Endothelial cell (in vitro differentiated cells): ENCODE measurements at places on chromosomes 16 and 17.

DNA sequence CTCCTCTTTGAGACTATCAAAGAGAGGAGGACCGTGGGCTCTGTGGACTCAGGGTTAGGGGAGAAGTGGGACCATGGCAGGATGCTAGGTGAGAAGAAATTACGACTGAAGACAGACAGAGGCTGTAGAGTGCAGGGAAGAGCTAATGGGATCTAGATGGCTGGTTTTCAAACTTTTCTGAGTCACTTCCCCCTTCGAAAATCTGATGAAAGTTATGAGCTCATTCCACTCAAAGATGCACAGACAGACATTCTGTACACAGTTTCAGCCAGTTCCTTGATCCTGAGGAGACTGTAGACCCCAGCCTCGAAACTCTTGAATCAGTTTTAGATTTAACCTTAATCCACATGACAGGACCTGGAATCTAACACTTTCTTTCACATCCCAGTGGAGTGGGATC lies 40.7 kb downstream of the RGS9 start:
- H3K36me3 ChIP-seq: peaks cover 4% of the 10 kb centered on the region
- DNase-seq: no peak
- H3K4me1 ChIP-seq: peaks cover 22% of the 10 kb centered on the region
- no peak overlapping the region for H3K27ac ChIP-seq
- no peak overlapping the region for H3K4me3 ChIP-seq

DNA sequence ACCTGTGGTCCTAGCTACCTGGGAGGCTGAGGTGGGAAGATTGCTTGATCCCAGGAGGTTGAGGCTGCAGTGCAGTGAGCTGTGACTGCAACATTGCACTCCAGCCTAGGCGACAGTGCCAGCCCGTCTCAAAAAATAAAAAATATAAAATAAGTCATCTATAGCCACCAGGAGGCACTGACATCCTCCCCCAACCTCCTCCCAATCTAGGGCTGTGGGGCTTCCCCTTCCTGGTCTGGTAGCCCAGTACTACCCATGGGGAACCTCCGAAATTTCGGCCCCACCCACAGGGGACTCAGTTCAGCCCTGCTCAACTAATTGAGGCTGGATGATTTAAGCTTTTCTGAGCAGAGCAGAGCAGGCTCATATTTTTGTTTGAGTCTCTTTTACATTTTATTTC lies 3.2 kb downstream of the ZSCAN10 start:
- H3K36me3 ChIP-seq: peaks cover 9% of the 10 kb centered on the region
- no peak overlapping the region for H3K4me3 ChIP-seq

DNA sequence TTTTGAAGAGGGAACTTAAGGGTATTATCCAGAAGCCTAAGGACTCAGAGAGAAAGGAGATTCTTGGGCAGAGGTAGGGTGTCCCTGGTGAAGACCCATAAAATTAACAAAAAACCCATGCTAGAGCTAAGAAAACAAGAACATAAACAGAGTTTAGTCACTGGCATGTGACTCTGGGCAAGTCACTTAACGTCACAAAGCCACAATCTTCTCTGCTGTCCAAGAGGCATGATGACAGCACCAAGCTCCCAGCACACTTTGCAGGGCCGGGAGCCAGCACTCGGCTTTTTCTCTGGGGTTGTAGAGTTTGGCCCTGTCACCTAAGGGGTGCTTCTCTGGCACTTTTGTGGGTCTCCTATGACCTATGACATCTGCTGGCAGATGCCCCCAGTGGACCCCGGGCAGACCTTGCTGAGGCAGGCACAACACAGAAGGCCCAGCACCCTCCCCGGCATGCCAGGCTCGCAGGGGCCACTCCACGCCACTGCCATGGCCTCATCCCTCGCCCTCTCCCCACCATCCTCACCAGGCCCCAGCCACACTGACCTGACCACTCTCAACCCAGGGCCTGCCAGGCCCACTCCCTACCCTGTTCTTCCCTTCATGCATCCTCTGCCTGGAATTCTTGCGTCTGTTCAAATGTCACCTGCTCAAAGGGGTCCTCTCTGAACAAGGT lies 69.8 kb downstream of the DYNLRB2 start:
- no peak overlapping the region for H3K4me3 ChIP-seq
- DNase-seq: no peak
- no peak overlapping the region for H3K27ac ChIP-seq
- peaks cover 38% of the 10 kb centered on the region for H3K36me3 ChIP-seq
- H3K27me3 ChIP-seq: peaks cover 3% of the 10 kb centered on the region

DNA sequence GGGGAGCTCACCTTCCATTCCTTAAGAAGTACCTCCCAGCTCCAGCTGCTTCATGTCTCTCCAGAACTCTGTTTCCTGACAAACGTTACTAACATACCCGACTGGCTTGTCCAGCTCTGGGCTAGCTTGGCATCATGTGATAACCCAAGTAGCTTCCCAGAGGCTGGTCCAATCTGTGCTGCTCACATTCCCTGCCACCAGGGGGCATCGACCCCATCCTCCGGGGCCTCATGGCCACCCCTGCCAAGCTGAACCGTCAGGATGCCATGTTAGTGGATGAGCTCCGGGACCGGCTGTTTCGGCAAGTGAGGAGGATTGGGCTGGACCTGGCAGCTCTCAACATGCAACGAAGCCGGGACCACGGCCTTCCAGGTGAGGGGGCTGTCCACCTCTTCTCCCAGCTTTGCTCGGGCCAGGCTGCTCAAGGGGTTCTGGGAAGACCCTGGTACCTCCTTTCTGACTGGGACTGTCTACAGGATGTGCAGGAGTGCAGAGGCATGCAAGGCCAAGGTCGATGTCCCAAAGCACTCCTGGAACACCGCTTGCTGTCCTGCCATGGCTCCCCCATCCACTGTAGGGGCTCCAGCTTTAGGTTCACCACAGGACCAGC lies 7.6 kb downstream of the EPX start:
- peaks cover 1% of the 10 kb centered on the region for H3K36me3 ChIP-seq
- H3K27me3 ChIP-seq: peaks cover 5% of the 10 kb centered on the region
- H3K27ac ChIP-seq: no peak overlapping the region
- peak; percentile 78 for DNase-seq
- H3K4me1 ChIP-seq: no peaks in the 10 kb centered on the region

DNA sequence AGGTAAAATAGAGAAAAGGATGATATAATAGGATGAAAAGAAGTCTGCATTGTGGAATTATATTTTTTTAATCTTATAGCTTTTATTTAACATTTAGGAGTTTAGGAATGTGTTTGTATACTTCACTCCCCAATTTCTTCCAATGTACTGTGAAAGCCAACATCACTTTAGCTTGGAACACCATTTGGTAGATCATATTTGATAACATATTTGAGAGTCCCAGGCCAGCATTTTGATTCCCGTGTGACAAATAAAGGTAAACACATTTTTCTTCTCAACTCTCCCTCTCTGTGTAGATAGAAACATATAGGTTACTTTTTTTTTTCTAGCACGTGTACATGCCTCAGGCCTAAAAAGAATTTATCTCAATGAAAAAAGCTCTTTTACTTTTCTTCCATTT lies 1551.3 kb downstream of the CDH8 start:
- no peaks in the 10 kb centered on the region for H3K4me1 ChIP-seq
- H3K36me3 ChIP-seq: no peaks in the 10 kb centered on the region
- no peak overlapping the region for H3K4me3 ChIP-seq
- DNase-seq: no peak
- H3K27me3 ChIP-seq: no peaks in the 10 kb centered on the region

- no peak for DNase-seq
- no peak overlapping the region for H3K27ac ChIP-seq
- H3K4me1 ChIP-seq: peaks cover 14% of the 10 kb centered on the region
- H3K27me3 ChIP-seq: peaks cover 28% of the 10 kb centered on the region
- H3K4me3 ChIP-seq: no peak overlapping the region
These were observed 3.9 kb upstream of the COL1A1 start for GRCh38 chr17:50205111-50205962.

DNA sequence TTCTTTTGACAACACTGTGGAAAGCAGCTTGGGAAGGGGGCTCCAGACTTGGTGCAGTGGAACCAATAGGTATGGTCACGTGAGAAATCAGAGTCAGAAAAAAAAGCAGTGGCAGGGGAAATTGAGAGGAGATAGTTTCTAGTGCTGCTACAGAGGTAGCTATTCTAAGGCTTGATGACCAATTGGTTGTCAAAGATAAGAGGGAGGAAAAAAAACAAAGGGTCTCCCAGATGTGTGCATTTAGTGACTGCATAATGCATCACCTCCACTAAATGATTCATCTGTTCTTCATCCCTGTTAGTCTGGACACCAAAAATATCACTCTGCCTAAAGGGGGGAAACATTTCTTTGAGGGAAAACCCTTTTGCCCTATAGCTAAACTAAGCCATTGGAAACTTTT lies 56.5 kb downstream of the PIGL start:
- H3K36me3 ChIP-seq: peaks cover 2% of the 10 kb centered on the region
- no peak for DNase-seq
- no peaks in the 10 kb centered on the region for H3K27me3 ChIP-seq
